ENCODE measurements at places on chromosomes 2 and 18.

- DNase-seq = no peak
These were observed 597.1 kb upstream of the CHAC2 start for GRCh38 chr2:53170466-53170865.

GRCh38 chr2:229914171-229914570, 7.6 kb downstream of the TRIP12 start:
- DNase-seq = no peak

DNA sequence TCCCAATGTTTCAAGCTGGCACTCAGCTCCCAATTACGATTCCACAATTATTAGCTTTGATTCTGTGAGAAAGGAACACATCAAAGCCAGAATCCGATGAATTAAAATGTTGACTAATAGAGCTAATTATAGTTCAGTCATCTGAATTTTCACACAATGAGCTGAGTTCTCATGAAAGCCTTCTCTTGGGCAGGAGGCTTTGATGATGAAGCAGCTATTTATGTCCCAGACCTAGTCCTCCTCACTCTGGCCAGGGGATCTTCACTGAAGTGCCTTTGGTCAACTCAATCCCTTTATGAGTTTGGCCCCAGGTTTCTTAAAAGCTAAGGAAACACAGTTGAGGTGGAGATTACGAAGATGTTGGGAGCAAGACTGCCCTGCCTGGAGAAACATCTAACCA, 74.7 kb upstream of the PPM1B start:
- no peak for DNase-seq

- DNase-seq = peak; percentile 42
These were observed 31.6 kb downstream of the TWSG1 start for GRCh38 chr18:9366126-9366714.

GRCh38 chr2:174797781-174798276, 33.6 kb upstream of the CHRNA1 start:
- peak; percentile 93 for DNase-seq

Data from fibroblast of skin of abdomen (primary cell).